Stimulated activated CD8-positive, alpha-beta memory T cell treated with anti-CD3 and anti-CD28 coated beads, Interleukin-15, amount 100 ng/mL, for 1 hour (primary cell): ENCODE measurements at places on chromosomes 1 and 21.

DNA sequence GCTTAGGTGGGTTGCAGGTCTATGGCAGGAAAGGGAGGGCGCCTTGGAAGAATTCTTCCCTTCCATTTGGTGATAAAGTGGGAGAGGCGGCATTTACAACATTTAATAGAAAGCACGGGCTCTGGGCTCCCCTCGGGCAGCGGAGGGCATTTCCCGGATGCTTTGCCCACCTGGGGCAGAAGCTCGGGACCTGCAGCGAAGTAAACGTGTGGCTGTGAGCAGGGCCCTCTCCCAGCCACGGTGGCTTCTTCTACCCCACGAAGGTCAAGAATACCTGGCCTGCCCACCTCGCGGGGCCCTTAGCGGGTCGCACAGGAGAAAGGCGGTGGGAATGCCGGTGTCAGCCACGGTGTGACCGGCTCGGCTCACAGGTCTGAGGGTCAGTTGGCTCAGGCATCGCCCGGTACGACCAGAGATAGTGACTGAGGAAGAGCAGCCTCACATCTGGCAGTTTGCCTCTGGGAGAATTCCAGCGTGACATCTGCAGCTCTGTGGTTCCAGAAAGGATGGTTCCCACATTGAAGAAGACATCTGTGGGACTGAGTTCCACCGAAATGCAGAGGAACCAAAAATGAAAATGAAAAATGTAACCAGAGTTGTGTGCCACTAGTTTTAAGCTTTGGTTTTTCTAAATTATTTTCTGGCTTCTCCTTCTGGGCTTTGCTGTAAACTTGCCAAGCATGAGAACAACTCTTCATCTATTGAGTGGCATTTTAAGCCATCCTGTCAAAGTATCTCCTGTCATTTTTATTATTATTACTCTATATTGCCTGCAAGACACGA, 720 bp upstream of the F3 start:
- no peak for DNase-seq

- DNase-seq: no peak
Observed at GRCh38 chr1:22953740-22954141, 18.9 kb downstream of the LACTBL1 start.

- no peak for DNase-seq
Observed at GRCh38 chr1:93614541-93614940, 67.1 kb downstream of the BCAR3 start.

DNA sequence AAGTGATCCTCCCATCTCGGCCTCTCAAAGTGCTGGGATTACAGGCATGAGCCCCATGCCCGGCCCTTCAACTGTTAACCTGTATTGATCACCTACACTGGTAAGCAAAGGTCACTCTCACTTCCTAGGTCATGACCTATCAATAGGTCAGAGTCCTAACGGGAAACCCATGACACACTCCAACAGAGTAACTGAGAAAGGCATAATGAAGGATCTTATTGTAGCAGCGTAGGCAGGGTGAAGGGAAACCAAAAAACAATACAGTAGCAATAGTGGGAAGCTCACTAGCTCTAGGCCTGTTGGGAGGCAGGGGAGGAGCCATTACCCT, 19.5 kb upstream of the IFNAR1 start:
- DNase-seq: no peak

- DNase-seq: no peak
Observed at GRCh38 chr1:14606632-14607031, 8.1 kb downstream of the KAZN start.

DNA sequence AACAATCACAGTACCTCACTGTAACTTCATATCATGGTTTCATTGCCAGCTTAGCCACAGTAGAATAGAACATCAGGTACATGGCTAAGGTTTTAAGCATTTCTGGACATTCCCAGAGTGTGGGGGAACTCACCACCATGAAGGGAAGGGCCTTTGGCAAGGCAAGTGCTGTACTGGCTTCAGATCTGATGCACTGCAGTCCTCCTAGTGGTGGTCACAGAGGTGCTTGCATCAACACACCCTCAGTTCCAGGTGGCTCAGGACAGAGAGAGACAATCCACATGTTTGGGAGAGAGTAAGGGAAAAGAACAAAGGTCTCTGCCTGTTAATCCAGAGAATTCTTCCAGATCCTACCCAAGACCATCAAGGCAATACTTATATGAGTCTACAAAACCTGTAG, 528.4 kb upstream of the RGS18 start:
- DNase-seq: no peak

- DNase-seq: no peak
Observed at GRCh38 chr1:3452866-3453175, 1.6 kb upstream of the ARHGEF16 start.

DNA sequence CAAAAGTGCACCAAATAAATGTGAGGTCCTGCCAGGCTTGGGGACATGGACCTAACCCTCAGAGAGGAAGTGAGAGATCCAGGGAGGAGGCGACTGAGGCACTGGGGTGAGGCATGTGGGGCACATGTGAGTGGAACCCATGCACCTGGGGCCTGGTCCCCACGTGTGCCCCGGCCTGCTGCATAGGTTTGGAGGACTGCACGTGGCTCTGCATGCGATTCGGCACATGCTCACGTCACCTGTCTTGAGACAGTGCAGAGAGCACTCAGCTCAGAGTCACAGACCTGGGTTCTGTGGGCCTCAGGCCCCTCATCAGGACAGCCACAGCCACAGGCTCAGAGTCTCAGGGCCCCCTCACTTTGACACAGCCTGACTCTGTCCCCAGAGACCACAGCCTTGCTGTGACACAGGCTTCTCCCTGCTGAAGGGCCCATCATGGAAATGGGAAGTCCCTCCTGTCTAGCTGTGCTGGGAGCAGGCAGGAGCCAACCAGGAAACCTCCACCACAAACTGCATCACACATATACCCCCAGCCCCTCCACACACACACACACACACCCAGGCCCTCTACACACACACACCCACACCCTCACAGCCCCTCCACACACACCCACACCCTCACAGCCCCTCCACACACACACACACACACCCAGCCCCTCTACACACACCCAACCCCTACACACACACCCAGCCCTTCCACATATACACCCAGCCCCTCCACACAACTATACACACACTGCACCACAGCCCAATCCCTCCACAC, 48.2 kb downstream of the SLC9A1 start:
- DNase-seq: no peak

GRCh38 chr1:187336441-187337168, 507.9 kb downstream of the PLA2G4A start:
- DNase-seq: no peak
